ENCODE measurements at places on chromosomes 12 and 14.

DNA sequence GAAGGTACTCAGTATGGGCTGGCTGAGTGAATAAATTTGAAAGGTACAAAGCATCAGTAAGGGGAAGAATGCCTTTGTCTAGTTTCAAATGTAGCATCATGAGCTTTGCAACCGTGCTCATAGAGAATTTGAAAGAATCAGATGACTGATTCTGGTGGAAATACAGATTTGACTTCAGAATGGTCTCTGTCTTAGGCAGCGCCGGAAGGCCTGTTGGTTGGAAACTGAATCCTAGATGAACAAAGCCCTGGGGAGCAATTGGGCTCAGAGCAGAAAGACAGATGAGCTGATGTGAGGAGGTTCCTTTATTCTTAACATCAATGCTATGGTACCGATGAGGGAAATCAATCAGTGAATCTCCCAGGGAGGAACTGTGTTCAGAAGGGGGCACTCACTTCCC lies 137.3 kb downstream of the SNAPC1 start:
- no peak for DNase-seq

DNA sequence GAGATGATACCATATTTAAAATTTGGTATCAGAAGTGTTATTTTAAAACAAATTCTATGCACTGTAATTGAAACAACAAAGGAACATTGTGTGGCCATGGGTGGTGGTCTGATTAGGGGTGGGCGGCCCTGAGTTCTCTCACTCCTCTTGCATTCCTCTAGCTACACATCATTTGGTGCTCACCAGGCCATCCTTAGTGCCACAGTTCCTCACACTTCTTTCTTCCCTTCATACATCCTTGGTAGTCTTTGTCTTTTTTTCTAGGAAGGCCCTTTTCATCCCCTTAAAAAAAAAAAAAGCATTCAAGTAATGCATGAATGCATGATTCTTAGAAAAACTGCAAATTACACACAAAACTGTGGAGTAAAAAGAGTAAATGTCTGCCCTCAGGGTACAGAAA lies 2.4 kb upstream of the MANSC4 start:
- DNase-seq = no peak

- DNase-seq = no peak
Measured at GRCh38 chr12:48967991-48968390, 3.5 kb downstream of the WNT10B start.

DNA sequence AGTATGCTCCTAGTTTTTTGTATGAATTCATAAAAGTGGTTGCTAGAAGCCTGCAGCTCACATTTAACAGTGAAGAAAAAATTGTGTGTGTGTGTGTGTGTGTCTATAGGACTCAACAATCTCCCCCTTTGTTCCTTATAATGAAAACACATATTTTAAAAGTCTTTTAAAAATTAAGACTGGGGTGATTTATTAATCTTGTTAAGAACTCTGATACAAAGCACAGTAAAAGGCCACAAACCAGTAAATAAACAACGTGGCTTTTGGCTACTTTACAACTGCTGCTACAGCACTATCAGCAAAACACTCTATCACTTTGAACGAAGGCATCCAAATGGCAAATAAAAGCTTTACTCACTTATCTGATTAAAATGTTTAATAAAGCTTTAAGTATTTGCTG lies 594 bp upstream of the VCPKMT start:
- no peak for DNase-seq

DNA sequence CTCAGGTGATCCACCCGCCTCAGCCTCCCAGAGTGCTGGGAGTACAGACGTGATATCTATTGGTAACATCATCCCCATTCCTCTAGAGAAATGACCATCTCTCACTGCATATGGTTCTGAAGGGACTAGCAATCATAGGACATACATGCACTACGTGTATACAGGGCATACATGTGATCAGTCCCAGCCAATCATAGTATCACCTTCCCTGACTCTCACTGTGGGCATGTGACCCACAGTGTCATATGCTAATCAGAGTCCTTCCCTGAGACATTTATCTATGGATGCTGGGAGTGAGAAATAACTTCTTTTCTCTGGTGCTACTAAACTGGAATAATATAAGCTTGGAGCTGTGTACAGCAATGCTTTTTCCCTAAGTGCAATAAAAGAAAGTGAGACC lies 12.1 kb upstream of the FBXW8 start:
- DNase-seq = no peak

DNA sequence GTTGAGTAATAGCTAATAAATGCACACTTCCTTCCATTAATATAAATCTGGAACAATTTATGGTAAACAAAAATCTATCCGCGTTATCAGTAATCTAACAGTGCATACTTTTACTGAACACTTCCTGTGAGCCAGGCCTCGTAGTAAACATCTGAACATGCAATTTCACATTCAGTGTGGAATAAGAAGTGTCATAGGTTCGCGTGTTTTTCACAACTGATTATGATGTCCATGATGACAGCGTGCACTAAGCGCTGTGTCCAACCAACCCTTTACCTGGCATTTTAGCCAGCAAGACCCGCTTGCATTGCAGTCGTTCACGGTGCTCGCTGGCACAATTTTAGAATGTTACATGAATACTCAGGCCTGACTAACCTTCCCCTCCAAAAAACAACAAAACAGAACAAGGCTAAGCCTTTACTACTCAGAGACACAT lies 2.1 kb downstream of the PNMA1 start:
- no peak for DNase-seq

DNA sequence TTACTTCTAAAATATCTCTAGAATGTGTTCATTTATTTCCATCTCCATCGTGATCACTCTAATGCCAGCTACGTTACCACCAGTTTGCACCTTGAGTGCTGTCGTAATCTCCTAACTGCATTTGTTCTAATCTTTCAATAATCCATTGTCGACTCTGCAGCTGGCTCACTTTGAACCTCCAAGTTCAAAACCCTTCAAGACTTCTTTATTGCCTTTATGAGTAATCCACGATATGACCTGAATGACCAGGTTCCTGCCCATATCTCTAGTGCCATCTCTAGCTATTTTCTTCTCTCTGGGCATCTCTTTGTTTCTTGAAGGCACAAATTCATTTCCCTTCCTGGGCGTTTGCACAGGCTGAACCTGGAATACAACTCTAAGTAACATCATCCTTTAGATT lies 76.7 kb downstream of the SRGAP1 start:
- DNase-seq = peak; percentile 51

GRCh38 chr14:104726600-104727451 lies 2.8 kb downstream of the ADSS1 start:
- no peak for DNase-seq

DNA sequence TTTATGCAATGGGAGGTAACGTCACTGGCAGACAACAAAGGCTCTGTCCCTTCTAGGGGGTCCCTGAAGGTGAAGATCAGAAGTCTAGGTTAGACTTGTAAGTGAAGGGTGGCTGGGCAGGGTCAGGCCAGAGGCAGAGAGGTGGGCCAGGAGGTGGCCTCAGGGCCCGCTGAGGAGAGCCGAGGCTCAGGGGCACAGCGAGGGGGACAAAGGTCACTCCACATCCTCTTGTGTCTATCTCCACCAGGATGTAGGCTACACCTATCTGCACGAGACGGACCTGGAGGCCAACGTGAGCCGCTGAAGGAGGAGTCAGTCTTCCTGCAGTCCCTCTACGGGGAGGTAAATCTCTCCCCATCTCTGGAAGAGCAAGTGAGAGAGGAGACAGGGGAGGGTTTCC lies 20.3 kb downstream of the KRT85 start:
- no peak for DNase-seq

GRCh38 chr12:128047266-128048060 lies 219.5 kb upstream of the TMEM132C start:
- DNase-seq = no peak

DNA sequence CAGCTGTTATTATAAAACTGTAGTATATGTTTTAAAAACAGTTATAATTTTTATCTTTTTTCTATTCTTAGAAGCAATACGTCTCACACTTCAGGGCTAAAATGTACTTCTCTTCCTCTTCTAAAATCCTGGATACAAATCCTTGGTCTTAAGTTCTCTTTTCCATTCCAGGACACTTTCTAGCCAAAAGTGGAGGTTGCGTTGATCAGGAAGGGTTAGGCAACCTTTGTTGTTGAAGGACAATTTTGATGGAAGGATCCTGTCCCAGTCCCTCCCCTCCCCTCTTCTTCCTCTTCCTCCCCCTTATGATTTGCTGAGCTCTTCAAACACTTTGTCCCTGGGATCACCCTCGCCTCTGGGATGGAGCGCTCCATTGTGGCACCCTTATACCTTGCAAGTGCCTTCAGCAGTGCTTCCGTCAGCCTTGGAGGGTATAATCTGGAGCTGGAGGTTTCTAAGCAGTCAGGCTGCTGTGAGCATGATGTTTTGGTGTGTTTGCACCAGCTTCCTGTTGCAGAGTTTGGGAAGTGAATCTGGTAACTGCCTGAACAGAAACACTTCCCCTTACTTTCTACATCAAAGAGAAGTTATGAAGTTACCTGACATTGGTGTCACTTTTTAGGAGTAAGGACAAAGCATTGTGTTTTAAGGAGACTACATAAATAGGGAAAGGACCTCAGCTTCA lies 87.4 kb upstream of the SLC38A2 start:
- no peak for DNase-seq

GRCh38 chr12:95147866-95148265 lies 69.4 kb downstream of the FGD6 start:
- DNase-seq = no peak

DNA sequence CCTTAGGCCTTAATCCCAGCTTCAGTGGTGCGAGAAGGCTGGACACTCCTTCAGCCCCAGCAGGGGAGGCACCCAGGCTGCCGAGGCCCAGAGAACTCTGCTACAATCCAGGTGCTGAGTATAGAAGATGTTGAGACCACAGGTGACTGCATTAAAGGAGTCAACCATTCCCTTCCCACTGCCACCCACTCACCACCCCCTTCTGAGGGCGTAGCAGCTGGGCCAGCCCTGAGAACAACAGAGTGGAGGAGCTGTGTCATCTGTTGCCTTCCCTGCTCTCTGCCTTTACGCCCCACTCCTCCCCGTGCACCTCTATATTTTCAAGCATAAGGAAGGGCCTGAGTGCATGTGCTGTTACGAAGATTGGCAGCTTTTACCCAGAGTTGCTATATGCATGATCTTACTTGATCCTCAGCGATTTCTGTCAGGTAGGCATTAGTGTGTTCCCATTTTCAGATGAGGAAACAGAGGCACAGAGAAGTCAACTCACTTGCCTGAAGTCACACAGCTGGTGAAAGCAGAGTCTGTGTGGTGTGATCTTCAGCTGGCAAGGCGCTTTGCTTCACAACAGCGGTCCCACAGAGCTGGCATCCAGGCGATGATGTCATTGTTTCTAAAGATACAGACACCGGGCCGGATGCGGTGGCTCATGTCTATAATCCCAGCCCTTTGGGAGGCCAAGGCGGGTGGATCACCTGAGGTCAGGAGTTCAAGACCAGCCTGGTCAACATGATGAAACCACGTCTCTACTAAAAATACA lies 46.7 kb downstream of the RIN3 start:
- DNase-seq = no peak

- DNase-seq = peak; percentile 78
Measured at GRCh38 chr12:106780010-106780631, 5.6 kb downstream of the RIC8B start.

DNA sequence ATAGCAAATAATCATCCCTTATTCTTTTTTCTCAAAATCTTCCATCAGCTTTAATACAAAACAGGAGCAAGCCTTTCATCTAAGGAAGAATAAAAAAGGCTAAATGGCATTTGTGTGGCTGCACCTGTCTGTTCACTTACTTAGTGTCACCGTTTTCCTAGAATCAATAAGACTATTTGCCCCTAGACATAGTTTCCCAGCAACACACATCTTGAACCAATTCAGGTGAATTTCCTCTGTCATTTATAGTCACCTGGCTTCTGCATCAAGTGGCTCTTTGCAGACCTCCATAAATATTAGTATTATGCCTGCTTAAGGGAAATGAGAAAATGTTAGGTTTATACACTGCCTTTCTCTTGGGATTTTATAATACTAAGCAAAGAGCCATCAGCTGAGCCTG lies 17.4 kb upstream of the GCH1 start:
- no peak for DNase-seq

GRCh38 chr12:26101350-26101734 lies 23.5 kb downstream of the BHLHE41 start:
- peak; percentile 92 for DNase-seq

GRCh38 chr14:57686304-57686703 lies 179.6 kb downstream of the SLC35F4 start:
- no peak for DNase-seq

- no peak for DNase-seq
Measured at GRCh38 chr12:30988646-30989286, 62.2 kb downstream of the TSPAN11 start.

DNA sequence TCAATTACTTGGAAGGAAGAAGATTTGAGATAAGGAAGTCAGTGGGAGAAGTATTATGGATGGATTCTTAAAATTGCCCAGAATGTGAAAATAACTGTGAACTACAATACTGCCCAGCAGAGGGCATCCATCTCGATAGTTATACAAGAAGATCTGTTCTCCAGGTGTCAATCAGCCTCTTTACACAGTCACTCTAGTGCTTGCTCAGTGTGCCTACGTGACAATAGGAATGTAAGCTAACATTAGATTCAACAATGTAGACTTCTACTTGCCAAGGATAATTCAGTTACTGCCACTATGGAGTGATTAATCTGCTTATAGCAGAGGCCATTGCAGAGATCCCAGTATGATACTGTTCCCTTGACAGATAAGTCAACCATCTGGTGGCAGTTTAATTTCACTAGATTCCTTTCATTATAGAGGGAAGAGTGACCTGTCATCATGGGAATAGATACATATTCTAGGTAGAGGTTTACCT lies 10.6 kb upstream of the MAP4K5 start:
- peak; percentile 65 for DNase-seq

- DNase-seq = no peak
Measured at GRCh38 chr12:29286081-29286790, 94.7 kb downstream of the ERGIC2 start.

GRCh38 chr14:104133496-104133895 lies 4.9 kb upstream of the KIF26A start:
- no peak for DNase-seq

DNA sequence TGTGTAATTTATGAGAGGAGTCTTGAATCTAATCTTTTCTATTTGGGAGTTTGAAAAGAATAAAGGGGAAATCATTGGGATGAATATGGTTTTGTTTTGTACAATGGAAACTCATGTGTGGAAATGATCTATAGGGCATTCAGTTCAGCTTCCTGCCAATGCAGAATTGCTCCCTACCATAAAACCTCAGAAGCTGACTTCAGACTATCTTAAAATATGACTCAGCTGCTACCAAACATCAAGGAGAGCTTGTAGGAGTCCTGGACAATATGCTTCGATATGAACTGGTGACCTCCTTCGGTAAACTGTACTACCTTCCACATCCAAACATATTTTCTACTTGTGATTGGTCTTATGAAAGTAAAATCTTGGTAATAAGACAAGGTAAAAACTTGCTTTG lies 160.6 kb downstream of the CAPZA3 start:
- no peak for DNase-seq

- no peak for DNase-seq
Measured at GRCh38 chr14:91029456-91030217, 30.8 kb downstream of the RPS6KA5 start.

GRCh38 chr12:7190268-7191055 lies 976 bp downstream of the PEX5 start:
- no peak for DNase-seq
